Foreskin keratinocyte (primary cell): ENCODE measurements at places on chromosomes 12 and 14. TPM values are rescaled to one million over a fixed set of nuclear protein-coding genes. Genes with fewer than 3 reads are reported as not detected.

Gene HCAR1
- 0.10 TPM in 1 of 2 replicates, not detected in the other for total RNA-seq

Gene CEP128
- total RNA-seq, result 12.4 and 14.8 TPM in 2 replicates

Gene ETFBKMT
- total RNA-seq, result 1.4 and 1.6 TPM in 2 replicates

Gene DEPDC4
- 1.3 and 2.5 TPM in 2 replicates for total RNA-seq

Gene KRT79
- not detected in 2 replicates for total RNA-seq

Gene KRT71
- total RNA-seq, result not detected in 2 replicates

Gene SLC38A4
- 0.49 and 0.65 TPM in 2 replicates for total RNA-seq

Gene FOXG1
- not detected in 2 replicates for total RNA-seq

Gene DHRS4L2
- total RNA-seq, result 18.4 and 27.7 TPM in 2 replicates

Gene LRP6
- 14.4 and 14.8 TPM in 2 replicates for total RNA-seq

Gene C14orf180
- not detected in 2 replicates for total RNA-seq
